ENCODE measurements at places on chromosomes 13 and 19. TPM values are rescaled to one million over a fixed set of nuclear protein-coding genes. Genes with fewer than 3 reads are reported as not detected.

GRCh38 chr19:2594319-2594718 is 108.2 kb downstream of the GNG7 start:
- DNase-seq: no peak

- DNase-seq: no peak
These were observed 54.5 kb downstream of the USP12 start for GRCh38 chr13:27117158-27117557.

GRCh38 chr19:31261019-31261602 is 88.1 kb downstream of the TSHZ3 start:
- no peak for DNase-seq

DNA sequence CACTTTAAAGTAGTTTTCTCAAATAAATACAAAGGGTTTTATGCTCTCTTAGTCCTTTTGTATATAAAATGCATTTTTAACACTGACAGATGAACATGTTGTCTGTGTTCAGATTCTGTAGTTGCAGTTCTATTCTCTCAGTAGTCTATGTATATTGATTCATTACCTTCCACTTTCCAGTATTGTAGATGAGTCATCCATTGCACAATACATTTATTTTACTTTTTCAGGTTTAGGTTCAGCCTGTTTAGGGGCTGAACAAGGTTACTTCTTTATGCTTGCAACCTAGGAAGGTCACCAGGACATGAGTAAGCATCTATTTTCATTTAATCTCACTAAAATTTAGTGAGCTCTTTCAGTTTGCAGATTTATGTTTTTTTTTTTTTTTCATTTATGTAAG is 173.6 kb downstream of the NALCN start:
- DNase-seq: no peak

The SRRM5 gene
- polyA plus RNA-seq: 0.17 TPM

The ZNF583 gene
- polyA plus RNA-seq: 6.9 TPM

The ZNF888 gene
- 1.9 TPM for polyA plus RNA-seq

The MTRF1 gene
- 13.2 TPM for polyA plus RNA-seq

The ZNF85 gene
- 7.6 TPM for polyA plus RNA-seq
